ENCODE measurements at places on chromosomes 3 and 15. TPM values are rescaled to one million over a fixed set of nuclear protein-coding genes. Genes with fewer than 3 reads are reported as not detected.

The GOLGA8S gene
- total RNA-seq: under 0.01 TPM

The CD86 gene
- total RNA-seq: not detected

The MYO5C gene
- total RNA-seq: under 0.01 TPM

The SLC2A2 gene
- total RNA-seq: not detected

The VEPH1 gene
- 34.7 TPM for total RNA-seq

The GABRR3 gene
- not detected for total RNA-seq

The CPA3 gene
- total RNA-seq: not detected

The CHRM5 gene
- not detected for total RNA-seq

The NAALADL2 gene
- 11.6 TPM for total RNA-seq

The MAP6D1 gene
- 0.51 TPM for total RNA-seq
